Effector CD4-positive, alpha-beta T cell (primary cell): ENCODE measurements at places on chromosomes 13 and 19.

DNA sequence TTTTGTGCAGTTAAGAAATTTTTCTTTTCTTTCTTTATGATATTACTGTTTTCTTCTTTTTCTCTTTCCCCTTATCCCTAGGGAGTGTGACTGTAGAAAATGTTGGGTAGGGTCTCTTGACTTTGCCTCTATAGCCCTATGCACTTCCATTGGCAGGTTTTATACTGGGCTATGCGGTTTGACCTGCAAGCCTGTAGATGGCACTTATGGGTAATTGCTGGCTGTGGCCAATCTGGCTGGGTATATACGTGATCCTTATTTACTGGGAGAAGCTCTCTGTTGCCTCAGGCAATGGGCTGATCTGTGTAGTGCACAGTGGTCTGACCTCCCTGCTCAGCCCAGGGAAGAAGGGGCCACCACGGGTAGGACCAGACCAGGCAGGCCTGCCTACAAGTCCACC lies 78.8 kb downstream of the RAP2A start:
- DNase-seq, result no peak

- no peak for DNase-seq
Measured at GRCh38 chr13:113307491-113307890, 10.5 kb downstream of the LAMP1 start.

GRCh38 chr13:44764302-44764692 lies 188.2 kb upstream of the TSC22D1 start:
- DNase-seq, result no peak

GRCh38 chr13:102548811-102549210 lies 48.0 kb upstream of the TPP2 start:
- no peak for DNase-seq

GRCh38 chr19:29861574-29861973 lies 49.8 kb downstream of the CCNE1 start:
- no peak for DNase-seq

DNA sequence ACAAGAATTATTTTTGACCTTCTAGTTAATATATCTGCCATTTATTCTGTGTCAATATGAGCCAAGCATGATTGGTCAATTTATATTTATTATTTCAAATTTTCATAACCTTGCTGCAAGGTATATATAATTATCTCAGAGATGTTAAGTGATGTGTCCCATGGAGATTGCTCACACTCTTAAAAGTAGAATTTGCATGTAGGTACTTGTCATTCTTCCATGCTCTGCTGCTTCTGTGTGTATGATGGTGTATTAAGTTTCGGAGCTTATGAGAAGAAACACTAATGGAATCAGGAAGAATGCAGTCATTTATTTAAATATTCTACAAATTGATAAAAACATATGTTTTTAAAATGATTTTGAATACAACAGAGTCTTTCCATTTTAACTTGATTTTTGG lies 586.8 kb upstream of the MIR17HG start:
- no peak for DNase-seq

GRCh38 chr13:30222254-30222653 lies 85.1 kb downstream of the KATNAL1 start:
- no peak for DNase-seq

GRCh38 chr13:39196965-39197646 lies 158.8 kb downstream of the NHLRC3 start:
- DNase-seq, result no peak

DNA sequence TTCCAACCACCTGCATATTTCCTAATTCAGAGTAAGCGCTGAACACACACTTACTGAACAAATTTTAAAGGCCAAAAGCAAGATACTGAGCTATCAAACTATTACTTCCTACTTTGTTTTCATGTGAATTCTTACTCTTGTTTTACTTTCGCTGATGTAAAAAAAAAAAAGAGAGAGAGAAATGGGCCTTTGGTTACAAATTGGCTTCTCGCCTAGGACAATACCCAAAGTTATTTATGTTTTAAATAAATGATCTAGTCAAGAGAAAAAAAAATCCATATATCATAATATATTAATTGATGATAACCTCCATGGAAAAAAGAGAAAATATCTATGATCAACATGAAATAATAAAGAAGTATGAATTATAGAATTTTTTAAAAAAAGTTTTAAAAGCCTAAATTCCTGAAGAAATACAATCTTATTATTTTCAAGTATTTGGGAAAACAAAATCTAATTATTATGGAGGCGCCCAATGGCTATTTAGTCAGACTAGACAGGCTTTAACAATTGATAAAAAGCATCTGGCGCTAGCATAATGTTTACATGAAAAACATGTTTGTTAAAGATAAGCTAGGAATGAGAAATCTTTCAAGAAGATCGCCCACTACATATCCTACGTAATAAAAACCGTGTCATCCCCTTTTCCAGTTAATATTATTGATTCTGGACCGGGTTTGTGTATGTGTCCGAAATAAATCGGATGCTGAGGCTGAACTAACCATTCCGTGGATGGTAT lies 9.0 kb downstream of the COL4A1 start:
- no peak for DNase-seq

DNA sequence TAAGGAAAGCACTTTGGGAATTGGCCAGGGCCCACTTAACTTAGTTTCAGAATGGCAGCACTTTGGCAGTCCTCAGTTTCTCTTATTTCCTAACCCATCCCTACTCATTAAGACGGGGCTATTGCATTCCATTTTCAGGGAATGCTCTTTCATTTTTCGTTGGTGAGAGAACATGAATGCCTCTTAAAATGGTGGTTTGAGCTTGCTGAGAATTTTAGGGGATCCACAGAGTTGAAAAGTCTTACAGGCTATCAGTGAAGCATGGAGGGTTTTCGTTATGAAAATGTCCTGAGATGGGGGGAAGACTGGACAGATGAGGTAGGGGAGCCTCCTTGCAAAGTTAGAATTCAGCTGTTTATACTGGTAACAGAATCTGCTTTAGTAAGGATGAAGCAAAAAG lies 71.4 kb downstream of the LRCH1 start:
- DNase-seq, result no peak

DNA sequence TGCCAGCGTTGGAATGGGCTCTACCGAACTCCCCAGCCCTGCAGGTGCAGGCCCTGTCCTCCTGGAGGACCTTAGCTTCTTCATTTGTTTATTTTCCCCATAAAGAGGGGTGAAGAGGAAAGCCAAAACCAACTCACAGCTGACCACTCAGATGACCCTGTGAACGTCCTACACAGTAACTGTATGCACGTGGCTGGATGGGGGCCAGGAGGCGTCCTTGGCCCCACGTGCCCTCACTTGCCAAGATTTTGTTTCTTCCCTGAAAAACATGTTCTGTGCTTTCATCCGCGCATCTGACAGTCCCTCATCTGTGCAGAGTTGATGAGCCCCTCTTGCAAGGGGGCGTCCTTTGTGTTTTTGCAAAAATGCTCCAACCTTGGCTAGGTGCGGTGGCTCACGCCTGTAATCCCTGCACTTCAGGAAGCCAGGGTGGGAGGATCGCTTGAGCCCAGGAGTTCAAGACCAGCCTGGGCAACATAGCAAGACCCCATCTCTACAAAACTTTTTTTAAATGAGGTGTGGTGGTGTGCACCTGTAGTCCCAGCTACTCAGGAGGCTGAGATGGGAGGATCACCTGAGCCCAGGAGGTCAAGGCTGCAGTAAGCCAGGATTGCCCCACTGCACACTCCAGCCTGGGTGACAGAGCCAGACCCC lies 5.3 kb upstream of the TEKTIP1 start:
- no peak for DNase-seq

DNA sequence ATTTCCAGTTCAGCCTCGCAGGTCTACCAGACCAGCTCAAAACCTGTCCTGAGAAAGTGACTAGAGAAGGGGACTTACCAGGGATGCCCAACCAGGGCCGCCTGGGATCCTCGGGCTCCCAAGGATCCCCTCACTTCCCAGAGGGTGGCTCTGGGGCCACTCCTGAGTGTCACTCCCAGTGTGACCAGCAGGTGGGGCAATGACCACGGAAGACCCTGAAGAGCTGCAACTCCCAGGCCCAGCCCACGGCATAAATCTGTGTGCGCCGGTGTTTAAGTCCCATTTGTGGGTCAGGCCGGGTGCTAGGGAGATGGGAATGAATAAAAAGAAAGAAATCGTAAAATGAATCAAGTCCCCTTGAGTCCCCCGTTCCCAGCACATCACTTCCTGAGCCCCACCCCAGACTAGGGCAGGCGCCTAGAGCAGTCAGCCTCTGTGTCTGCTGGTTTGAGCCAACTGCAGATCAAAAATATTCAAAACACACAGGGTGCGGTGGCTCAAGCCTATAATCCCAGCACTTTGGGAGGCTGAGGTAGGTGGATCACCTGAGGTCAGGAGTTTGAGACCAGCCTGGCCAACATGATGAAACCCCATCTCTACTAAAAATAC lies 10.7 kb downstream of the PTGIR start:
- peak; percentile 78 for DNase-seq

DNA sequence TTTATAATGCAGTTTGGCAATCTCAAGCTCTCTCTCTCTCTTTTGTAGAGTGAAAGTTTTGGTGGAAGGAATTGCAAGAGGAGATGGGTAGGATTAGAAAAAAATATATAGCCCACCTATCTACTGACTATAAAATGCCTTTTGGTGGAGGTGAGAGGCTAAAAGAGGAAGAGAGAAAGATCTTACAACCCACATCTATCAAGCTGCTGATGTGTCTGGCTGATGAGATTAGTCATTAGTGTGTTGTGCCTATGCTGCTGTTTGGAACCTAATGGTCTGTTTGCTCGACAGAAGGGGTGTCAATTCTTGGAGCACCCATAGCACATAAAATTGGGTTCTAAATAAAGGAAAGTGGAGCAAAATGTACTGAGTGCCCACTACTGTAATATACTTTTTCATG lies 411.0 kb downstream of the HS6ST3 start:
- DNase-seq, result no peak

DNA sequence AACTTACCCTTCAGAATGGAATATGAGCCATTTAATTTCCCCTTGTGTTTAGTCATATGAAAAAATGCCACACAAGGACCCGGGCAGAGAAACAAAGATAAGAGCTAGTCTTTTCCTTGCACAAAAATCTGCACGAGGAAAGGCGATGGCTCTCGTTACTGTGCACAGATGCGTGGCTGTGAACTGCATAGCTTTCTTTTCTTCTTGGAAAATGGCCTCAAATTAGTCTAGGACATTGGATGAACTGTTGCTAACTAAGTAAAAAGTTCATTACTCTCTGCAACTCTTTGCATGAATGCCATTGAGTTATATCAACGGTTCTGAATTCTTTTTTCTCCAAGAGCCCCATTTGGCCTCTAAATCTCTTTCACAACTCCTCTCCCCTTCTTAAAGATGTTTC lies 125.2 kb downstream of the COG6 start:
- DNase-seq, result no peak

DNA sequence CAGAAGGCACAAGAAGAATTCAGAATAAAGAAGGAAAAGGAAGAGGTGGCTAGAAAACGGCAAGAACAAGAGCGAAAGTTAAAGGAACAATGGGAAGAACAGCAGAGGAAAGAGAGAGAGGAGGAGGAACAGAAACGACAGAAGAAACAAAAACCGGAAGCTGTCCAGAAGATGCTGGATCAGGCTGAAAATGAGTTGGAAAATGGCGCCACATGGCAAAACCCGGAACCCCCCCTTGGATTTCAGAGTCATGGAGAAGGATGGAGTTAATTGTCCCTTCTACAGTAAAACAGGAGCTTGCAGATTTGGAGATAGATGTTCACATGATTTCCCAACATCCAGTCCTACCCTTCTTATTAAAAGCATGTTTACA lies 6.7 kb downstream of the CD209 start:
- DNase-seq, result no peak

DNA sequence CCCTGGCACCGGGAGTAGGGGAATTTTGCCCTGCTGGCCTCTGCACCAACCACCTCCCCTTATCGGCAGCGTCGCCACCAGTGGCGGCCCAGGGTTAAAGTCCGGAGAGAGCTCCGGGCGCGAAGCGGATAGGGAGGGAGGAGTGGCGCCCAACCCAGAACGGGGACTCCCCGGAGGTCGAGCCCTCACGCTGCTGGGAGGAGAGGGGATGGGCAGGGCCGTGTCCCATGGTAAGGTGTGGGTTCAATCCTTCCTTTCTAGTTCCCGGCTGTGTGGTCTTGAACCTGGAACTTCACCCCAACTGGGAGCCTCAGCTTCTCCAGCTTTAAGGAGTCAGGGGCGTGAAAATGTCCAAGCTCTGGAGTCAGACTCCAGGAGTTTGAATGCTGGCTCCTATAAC lies 23.3 kb upstream of the BCL3 start:
- no peak for DNase-seq

GRCh38 chr13:51697855-51698254 lies 106.1 kb downstream of the DHRS12 start:
- no peak for DNase-seq

DNA sequence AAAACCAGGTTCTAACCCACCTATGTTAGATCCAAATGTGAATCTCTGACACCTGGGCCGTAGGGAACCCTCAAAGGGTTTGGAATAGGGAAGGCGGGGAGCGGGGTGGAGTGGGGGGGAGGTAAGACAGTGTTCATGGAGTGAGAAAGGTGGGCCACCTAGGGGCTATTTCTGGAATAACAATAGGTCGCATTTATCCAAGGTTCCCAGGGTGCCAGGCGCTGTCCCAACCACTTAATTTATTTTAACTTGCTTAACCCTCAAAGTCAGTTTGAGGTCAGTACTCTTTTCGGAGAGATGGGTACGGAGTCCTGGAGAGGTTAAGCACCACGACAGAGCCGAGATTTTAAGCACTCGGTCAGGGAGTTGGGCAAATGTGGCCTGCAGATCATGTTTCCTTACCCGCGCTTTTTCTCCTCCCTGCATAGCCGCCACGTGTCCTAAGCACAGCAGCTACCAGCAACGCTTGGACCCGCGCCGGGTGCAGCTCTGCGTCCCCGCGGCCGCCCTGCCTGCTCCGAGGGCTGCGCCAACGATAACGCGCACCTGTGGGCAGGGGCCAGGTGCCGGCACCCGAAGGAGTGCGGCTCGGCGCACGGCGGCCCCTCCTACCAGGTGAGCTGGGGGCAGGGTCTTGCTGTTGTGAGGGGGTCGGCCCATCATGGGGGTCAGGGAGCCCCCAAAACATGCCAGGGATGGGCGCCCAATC lies 25.0 kb upstream of the FXYD3 start:
- peak; percentile 16 for DNase-seq

DNA sequence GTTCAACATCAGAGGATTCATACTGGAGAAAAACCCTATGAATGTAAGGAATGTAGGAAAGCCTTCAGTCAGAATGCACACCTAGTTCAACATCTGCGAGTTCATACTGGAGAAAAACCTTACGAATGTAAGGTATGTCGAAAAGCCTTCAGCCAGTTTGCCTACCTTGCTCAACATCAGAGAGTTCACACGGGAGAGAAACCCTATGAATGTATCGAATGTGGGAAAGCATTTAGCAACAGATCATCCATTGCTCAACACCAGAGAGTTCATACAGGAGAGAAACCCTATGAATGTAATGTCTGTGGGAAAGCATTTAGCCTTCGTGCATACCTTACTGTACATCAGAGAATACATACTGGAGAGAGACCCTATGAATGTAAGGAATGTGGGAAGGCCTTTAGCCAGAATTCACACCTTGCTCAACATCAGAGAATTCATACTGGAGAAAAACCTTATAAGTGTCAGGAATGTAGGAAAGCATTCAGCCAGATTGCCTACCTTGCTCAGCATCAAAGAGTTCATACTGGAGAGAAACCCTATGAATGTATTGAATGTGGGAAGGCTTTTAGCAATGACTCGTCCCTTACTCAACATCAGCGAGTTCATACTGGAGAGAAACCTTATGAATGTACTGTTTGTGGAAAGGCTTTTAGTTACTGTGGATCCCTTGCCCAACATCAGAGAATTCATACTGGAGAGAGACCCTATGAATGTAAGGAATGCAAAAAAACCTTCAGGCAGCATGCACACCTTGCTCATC lies 15.4 kb downstream of the ZNF570 start:
- DNase-seq, result no peak

GRCh38 chr13:88676016-88676415 lies 1004.8 kb downstream of the SLITRK5 start:
- DNase-seq, result no peak

GRCh38 chr13:85347251-85347650 lies 452.0 kb downstream of the SLITRK6 start:
- no peak for DNase-seq
